GM23248 (cell line): ENCODE measurements at places on chromosomes 6 and 20. TPM values are rescaled to one million over a fixed set of nuclear protein-coding genes. Genes with fewer than 3 reads are reported as not detected.

- DNase-seq: peak; percentile 50
- no peak overlapping the region for H3K27ac ChIP-seq
- H3K36me3 ChIP-seq: no peaks in the 10 kb centered on the region
- peaks cover 4% of the 10 kb centered on the region; the same call in 1 of the 2 replicates for H3K4me1 ChIP-seq
These were observed 213.0 kb upstream of the LAMP5 start for GRCh38 chr20:9301129-9302090.

DNA sequence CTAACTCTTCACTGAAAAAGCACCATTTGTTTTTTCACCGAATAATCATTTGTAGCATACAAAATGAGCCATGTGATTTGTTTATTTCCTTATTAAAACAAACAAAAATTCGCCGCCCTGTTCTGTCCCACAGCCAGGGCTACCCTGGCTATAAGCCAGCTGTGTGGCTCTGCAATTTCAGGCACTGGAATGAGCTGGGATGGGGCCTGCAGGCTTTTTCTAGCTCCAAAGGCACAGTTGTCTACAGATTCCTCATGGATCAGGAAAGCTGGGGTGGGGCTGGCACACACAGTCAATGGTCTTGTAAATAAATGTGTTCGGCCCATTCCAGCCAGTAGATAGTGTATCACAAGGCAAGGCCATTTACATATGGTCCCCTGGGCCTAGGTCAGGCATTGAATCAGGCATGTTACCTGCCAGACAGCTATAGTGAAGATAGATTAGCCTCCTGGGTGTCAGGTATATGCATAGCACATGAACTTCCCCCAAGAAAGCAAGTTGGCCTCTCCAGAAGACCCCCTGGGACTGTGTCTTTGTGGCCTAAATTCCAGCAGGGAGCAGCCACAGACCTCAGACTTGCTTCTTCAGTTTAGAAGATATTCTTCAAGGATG lies 608.9 kb downstream of the MAFB start:
- no peaks in the 10 kb centered on the region for H3K36me3 ChIP-seq
- no peak for DNase-seq
- H3K4me3 ChIP-seq: no peak overlapping the region

- H3K4me3 ChIP-seq: no peak overlapping the region
- H3K36me3 ChIP-seq: peaks cover 2% of the 10 kb centered on the region; the same call in 1 of the 2 replicates
- no peaks in the 10 kb centered on the region for H3K27me3 ChIP-seq
- H3K27ac ChIP-seq: no peak overlapping the region
- H3K4me1 ChIP-seq: 0 out of 2 replicates have a peak, but pooled peaks cover 6% of the 10 kb centered on the region
These were observed 47.7 kb upstream of the PLN start for GRCh38 chr6:118500130-118501015.

- H3K4me1 ChIP-seq: no peaks in the 10 kb centered on the region
- no peak overlapping the region for H3K4me3 ChIP-seq
- no peak overlapping the region for H3K27ac ChIP-seq
- DNase-seq: no peak
- H3K36me3 ChIP-seq: no peaks in the 10 kb centered on the region
These were observed 113.4 kb downstream of the EYA2 start for GRCh38 chr20:47007826-47008655.

STK35 gene
- total RNA-seq: 15.2 and 19.7 TPM in 2 replicates
